ENCODE measurements at places on chromosomes 6 and 20. TPM values are rescaled to one million over a fixed set of nuclear protein-coding genes. Genes with fewer than 3 reads are reported as not detected.

The JPH2 gene
- 0.15 TPM for total RNA-seq

The SLC12A5 gene
- not detected for total RNA-seq

The KCNB1 gene
- total RNA-seq = not detected

The SGK2 gene
- 1.8 TPM for total RNA-seq

The GGT7 gene
- 38.1 TPM for total RNA-seq

The TAAR8 gene
- total RNA-seq = not detected

The TP53TG5 gene
- total RNA-seq = 0.10 TPM

The HTR1E gene
- not detected for total RNA-seq

The GINM1 gene
- 15.5 TPM for total RNA-seq

The TENT5A gene
- total RNA-seq = 3.2 TPM

The HUS1B gene
- 2.8 TPM for total RNA-seq

The CEP43 gene
- total RNA-seq = 15.7 TPM

The HMGN3 gene
- 35.8 TPM for total RNA-seq

The LY6G6D gene
- not detected for total RNA-seq

The CRYBG1 gene
- 46.6 TPM for total RNA-seq

The C6orf136 gene
- total RNA-seq = 31.4 TPM

The BPIFA1 gene
- not detected for total RNA-seq

The BANF2 gene
- not detected for total RNA-seq

The ANKEF1 gene
- total RNA-seq = 5.5 TPM

The HINT3 gene
- total RNA-seq = 10.5 TPM

All from T-cell (primary cell).